A549 treated with CpdA at 1 μM for 4 hours (cell line): ENCODE measurements at places on chromosomes 11 and 22. TPM values are rescaled to one million over a fixed set of nuclear protein-coding genes. Genes with fewer than 3 reads are reported as not detected.

PLAAT5 gene
- not detected in 5 replicates for total RNA-seq

HOATZ gene
- not detected in 5 replicates for total RNA-seq

TST gene
- 38.2 to 52.2 TPM (median 50.0 TPM) in 5 replicates for total RNA-seq

PACSIN2 gene
- 63.1 to 69.9 TPM (median 66.0 TPM) in 5 replicates for total RNA-seq

PKDREJ gene
- not detected in 5 replicates for total RNA-seq

ADAMTS15 gene
- 8.3 to 13.1 TPM (median 10.8 TPM) in 5 replicates for total RNA-seq

NDUFS8 gene
- 265 to 410 TPM (median 387 TPM) in 5 replicates for total RNA-seq

OR51T1 gene
- not detected in 5 replicates for total RNA-seq

P2RX6 gene
- total RNA-seq = 0.51 to 1.1 TPM (median 0.56 TPM) in 5 replicates

CSNK2A3 gene
- total RNA-seq = 1.4 to 1.8 TPM (median 1.5 TPM) in 5 replicates

GRIA4 gene
- not detected in 5 replicates for total RNA-seq
